Activated CD8-positive, alpha-beta memory T cell treated with anti-CD3 and anti-CD28 coated beads for 4 hours (primary cell): ENCODE measurements at places on chromosomes 1 and 21.

DNA sequence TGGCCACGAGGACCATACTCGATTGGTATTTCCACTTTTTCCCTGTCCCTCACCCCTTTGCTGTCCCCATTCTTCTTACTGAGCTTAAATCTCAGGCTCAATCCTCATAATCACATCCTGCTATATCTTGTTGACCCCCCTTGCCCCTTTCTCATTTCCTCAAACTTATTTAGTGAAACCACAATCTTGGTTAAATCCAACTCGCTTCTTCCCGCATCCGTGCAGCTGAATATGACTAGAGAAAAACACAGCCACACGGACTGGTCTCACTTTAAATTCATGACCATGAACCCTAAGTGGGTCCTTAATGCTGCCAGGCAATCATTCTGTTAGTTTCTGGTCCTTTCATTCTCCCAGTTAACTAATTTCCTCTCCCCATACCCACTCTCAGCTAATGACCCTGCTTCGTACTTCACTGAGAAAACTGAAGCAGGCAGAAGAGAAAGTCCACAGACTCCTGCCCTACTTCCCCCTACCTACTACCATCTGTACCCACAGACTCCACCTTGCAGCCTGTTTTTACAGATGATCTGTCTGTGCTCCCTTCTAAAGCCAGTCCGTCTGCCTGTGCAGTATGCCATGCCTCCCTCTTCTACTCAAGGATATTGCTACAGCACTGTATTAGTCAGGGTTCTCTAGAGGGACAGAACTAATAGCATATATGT, 96.8 kb upstream of the LMO4 start:
- no peak for DNase-seq

- DNase-seq, result no peak
Observed at GRCh38 chr21:36330904-36331303, 10.9 kb downstream of the MORC3 start.

DNA sequence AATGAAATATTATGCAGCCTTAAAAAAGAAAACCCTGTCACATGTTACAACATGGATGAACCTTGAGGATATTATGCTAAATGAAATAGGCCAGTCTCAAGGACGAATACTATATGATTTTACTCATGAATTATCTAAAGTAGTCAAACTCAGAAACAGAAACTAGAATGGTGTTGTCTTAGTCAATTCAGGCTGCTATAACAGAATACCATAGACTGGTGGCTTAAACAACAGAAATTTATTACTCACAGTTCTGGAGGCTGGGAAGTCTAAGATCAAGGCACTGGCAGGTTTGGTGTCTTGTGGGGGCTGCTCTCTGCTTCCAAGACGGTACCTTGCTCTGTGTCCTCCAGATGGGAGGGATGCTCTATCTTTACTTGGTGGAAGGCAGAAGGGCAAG, 113.8 kb upstream of the DNAH14 start:
- no peak for DNase-seq

DNA sequence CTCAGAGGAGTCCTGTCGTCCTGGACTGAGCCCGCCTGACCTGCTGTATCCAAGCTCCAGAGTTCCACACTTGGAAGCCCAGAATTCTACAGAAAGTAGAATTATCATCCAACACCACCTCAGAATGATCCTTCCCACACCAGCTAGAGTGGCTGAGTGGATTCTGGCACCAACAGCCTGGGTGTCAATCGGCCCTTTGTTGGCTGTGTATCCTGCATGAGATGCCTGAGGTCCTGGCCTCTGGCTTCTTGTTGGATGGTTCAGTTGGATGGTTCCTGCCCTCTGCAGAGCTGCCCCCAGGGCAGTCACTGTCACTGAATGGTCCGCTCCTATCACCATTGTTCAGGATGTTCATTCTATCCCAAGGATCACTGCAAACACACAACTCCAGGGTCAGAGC, 49.8 kb downstream of the PGBD5 start:
- DNase-seq, result no peak

GRCh38 chr1:109547463-109548320, 723 bp upstream of the GNAI3 start:
- no peak for DNase-seq

DNA sequence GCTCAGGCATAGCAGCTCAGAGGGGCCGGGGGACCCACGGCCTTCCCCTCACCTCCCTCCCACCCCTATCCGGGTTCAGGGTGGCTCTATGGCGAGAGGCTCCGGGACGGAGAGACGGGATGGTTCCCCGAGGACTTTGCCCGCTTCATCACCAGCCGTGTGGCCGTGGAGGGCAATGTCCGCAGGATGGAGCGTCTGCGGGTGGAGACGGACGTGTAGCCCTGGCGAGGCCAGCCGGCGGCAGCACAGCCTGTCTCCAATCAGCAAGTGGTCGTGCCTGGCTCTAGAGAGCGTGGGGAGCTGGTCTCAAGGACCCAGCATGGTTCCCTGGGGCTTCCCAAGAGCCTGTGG, 25.9 kb downstream of the ARHGEF16 start:
- no peak for DNase-seq

- DNase-seq, result no peak
Observed at GRCh38 chr1:45005761-45006160, 5.4 kb downstream of the HECTD3 start.

GRCh38 chr1:34286511-34286910, 109.8 kb downstream of the C1orf94 start:
- DNase-seq, result no peak

DNA sequence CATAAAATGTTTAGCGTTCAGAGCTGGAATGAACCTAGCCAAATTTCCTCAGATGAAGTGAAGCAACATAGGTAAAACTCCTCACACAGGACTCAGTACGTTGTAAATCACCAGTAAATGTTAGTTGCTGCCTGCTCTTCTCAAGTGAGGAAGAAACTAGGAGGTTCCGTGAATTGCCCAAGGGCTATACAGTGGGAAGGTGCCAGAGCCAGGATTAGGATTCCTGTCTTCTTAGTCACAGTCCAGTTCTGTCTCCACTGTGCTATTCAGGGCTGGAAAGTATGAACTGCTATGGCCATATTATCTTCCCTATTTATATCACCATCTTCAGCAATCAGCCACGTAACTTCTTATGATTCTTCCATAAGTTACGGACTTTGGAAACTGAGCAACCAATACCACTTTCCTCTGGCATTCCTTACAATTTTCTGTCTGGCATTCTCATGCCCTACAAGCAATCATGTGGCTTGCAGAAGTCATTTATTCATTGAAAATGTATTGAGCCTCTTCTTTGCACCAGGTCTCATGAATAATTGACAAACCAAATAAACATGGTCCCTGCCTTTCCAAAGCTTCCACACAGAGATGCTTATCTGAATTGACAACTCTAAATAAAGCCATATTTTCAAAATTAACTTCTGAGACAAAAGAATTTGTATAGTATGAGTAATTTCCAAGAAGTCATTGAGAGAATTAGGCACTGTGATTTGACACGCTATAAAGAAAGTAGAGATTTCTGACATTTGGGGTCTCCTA, 271.6 kb upstream of the SGIP1 start:
- DNase-seq, result no peak

GRCh38 chr1:36154765-36155407, 1.1 kb upstream of the MAP7D1 start:
- no peak for DNase-seq

GRCh38 chr1:99737016-99737415, 29.4 kb downstream of the FRRS1 start:
- DNase-seq, result no peak

GRCh38 chr1:34378968-34379856, 202.5 kb downstream of the C1orf94 start:
- DNase-seq, result no peak

GRCh38 chr1:245715970-245716369, 561.2 kb downstream of the KIF26B start:
- DNase-seq, result no peak

DNA sequence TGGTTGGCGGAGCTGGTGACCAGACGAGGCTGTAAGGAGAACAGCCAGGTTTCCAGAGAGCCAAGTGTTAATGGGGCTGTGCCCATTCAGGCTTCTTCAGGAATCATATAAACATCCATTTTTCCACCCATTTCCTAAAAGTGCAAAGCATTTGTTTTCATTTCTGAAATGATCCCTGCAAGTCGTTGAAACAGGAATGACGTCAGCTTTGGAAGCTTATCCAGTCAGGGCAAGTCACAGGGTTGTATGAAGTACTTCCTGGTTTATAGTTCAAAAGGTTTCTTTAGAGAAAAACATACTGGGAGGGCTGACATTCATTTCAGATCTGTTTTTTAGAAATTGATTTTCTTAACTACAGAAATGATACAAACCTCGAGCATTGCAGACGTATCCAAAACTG, 29.2 kb downstream of the IGSF5 start:
- DNase-seq, result no peak

DNA sequence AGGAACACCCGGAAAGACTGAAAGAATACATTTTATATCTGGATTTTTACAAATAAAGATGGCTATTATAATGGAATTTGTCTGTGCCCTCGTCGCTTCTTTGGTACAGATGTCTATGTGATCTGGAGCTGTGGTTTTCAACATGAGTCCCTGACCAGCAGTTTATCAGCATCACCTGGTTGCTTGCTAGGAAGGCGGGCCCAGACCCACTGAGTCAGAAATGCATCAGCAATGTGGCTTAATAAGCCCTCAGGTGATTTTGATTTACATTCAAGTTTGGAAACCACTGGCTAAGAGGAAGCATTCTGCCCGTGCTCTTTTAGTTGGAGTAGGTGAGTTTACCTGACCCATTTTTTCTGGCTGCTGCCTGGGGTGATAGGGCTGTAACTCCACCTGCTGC, 31.7 kb downstream of the ATP1A1 start:
- no peak for DNase-seq

- no peak for DNase-seq
Observed at GRCh38 chr1:15215116-15215515, 31.9 kb upstream of the FHAD1 start.

- no peak for DNase-seq
Observed at GRCh38 chr1:46205791-46206190, 2.7 kb downstream of the LURAP1 start.

GRCh38 chr1:85406887-85407533, 57.9 kb downstream of the DDAH1 start:
- DNase-seq, result no peak

- DNase-seq, result no peak
Observed at GRCh38 chr1:58223522-58223921, 323.0 kb downstream of the OMA1 start.

- no peak for DNase-seq
Observed at GRCh38 chr1:73181190-73181540, 898.8 kb upstream of the NEGR1 start.

- DNase-seq, result no peak
Observed at GRCh38 chr1:100249155-100249536, 488 bp downstream of the DBT start.

DNA sequence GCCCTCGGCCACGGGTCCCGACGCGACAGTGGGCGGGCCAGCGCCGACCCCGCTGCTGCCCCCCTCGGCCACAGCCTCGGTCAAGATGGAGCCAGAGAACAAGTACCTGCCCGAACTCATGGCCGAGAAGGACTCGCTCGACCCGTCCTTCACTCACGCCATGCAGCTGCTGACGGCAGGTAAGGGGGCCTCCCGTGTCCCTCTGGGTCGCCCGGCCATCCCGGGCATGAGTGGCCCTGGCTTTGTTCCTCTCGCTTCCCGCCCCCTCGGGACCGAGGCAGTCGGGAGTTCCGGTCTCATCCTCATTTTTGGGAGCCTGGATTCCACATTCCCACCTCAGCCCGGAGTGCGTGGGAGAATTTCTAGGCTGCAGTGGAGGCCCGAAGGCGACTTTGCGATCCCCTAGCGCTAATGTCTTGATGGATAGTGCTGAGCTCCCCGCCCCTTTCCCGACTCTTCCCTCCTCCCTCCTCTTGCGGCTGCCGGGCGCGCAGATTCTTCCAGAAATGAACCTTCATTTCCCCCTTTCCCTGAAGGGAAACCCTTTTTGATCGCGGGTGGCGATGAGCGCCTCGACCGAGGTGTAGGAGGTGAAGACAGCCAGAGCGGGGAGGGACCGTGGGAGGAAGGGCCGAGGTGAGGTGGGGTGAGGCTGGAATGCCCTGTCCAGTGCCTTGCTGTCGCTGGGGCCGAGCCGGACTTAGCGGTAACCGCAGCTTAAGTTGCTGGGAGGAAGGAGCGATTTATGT, 705 bp downstream of the KHDRBS1 start:
- peak; percentile 4 for DNase-seq

GRCh38 chr1:9400425-9401079, 107.9 kb downstream of the SPSB1 start:
- DNase-seq, result no peak

GRCh38 chr1:231872461-231872910, 245.9 kb downstream of the DISC1 start:
- DNase-seq, result no peak

DNA sequence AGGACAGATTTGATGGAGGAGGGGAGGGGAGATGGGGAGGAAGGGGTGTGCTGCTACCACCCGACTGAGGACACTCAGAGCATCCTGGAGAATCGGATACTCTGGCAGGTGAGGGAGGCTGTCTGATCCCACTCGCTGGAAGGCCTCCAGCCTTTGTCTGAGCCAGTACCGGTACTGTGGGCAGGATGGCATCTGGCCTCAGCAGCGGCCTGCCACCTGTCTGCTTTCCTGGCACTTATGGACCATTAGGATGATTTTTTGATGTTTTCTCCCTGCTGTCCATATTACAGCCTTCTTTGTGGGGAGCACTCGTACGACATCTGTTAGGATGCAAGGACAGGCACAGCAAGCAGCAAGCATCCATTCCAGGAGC, 11.5 kb downstream of the ATP2B4 start:
- no peak for DNase-seq

DNA sequence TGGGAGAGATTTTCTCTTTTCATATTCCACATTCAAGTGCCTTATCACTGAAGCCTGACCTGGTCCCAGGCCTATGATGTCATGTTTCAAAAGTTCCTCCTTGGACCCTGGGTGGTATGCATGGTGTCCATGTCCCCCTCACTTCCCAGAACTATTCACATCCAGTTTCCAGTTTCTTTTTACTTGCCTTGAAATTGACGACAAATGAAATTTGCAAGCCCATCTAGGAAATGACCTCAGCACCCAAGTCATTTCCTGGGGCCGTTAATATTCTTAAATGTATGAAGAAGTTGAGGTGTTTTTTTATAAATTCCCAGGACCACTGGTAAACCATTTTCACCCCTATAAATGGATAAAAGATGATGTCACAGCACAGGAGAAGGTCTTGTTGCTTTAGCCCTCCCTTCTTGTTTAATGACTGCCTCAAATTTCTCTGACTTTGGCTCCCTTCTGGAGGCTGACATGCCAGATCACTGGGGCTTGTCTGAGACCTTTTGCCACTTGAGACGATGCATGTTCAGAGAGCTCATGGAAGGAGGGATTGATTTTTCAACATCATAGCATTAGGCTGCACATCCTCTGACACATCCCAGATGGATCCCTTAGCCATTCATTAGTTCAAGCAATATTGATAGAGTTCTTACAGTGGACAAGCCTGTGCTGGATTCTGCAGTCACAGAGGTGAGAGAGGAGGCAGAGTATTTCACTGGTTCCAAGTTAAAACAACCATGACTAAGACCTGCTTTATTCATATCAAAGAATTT, 221.3 kb downstream of the PLPP3 start:
- DNase-seq, result no peak

GRCh38 chr1:12556957-12557935, 60.8 kb downstream of the DHRS3 start:
- DNase-seq, result no peak
